ENCODE measurements at places on chromosomes 7 and 10. TPM values are rescaled to one million over a fixed set of nuclear protein-coding genes. Genes with fewer than 3 reads are reported as not detected.

GRCh38 chr7:45937301-45937700 lies 16.2 kb upstream of the IGFBP3 start:
- no peak for DNase-seq

GRCh38 chr7:96675548-96675947 lies 34.1 kb downstream of the SEM1 start:
- no peak for DNase-seq

- no peak for DNase-seq
Observed at GRCh38 chr10:110511734-110512449, 14.2 kb downstream of the DUSP5 start.

GRCh38 chr7:50308532-50309385 lies 4.2 kb downstream of the IKZF1 start:
- DNase-seq = no peak

GRCh38 chr7:28222636-28223035 lies 42.0 kb upstream of the JAZF1 start:
- DNase-seq = no peak

GRCh38 chr10:99709480-99710229 lies 22.3 kb downstream of the COX15 start:
- no peak for DNase-seq

Gene CCDC3
- 6.4 TPM for total RNA-seq

Gene PCDH15
- 0.57 TPM for total RNA-seq
